ENCODE measurements at places on chromosomes 12 and 14.

GRCh38 chr12:45473636-45474035 lies 255.9 kb upstream of the ARID2 start:
- DNase-seq: no peak

GRCh38 chr14:105489542-105490266 lies 1.3 kb upstream of the TEDC1 start:
- peak; percentile 90 for DNase-seq

GRCh38 chr14:68449561-68450181 lies 343.2 kb downstream of the ZFP36L1 start:
- DNase-seq: no peak

- DNase-seq: no peak
Measured at GRCh38 chr14:75715926-75716780, 55.1 kb downstream of the TTLL5 start.

DNA sequence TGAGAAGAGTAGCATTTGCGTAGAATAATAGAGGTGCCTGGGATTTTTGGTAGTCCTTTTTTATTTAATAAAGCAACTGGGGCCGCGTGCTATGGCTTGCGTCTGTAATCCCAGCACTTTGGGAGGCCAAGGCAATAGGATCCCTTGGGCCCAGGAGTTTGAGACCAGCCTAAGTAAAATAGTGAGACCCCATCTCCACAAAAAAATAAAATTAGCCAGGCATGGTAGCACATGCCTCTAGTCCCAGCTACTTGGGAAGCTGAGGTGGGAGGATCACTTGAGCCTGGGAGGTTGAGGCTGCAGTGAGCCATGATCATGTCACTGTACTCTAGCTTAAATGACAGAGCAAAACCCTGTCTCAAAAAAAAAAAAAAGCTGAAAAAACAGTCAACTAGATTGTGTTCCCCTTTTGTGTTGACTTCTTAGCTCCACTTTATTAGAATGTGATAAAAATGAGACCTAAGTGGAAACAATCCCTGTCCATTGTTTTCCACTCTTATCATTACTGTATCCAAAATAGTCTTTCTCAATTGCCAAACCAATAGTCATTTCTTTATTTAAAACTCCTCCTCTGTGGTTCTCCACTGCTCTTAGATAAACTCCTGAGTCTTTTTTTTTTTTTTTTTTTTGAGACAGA lies 7.4 kb downstream of the PRKCH start:
- no peak for DNase-seq

DNA sequence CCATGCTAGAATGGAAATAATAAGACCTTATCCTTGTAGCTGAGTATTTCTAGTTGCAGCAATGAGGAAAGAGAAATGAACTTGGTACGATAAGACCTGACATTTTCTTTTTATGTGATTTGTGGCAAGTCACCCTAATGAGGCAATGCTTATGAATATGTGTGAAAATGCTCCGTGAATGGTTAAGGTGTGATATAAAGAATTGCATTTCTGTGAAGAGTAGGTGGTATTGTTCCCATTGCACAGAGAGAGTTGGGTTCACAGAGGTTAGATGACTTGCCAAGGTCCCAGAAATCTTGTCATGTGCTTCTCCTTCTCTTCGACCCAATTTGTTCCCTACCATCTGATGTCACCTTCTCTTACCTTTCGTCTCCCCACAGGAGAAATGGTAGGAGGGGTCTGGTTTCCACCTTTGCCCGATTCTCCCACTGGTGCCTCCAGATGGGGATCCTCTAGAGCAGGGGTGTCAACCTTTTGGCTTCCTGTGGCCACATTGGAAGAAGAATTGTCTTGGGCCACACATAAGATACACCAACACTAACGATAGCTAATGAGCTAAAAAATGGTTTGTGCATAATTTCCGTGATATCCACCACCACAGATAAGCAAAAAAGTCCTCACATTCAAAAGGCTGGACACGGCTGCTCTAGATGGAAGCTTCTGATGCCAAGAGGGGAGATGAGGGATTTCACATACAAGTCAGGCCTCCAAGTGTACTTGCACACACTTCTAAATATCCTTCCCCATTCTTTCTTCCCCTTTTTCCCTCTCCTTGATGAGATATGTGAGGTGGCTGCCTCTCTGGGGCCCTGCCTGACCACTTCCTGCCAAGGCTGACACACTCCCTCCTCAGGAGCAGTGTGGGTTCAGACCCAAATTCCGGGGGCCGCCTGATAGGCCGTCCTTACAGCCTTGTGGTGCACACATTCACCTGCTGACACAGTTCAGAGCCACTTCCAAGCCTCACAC lies 96.1 kb downstream of the PLXNC1 start:
- DNase-seq: no peak

DNA sequence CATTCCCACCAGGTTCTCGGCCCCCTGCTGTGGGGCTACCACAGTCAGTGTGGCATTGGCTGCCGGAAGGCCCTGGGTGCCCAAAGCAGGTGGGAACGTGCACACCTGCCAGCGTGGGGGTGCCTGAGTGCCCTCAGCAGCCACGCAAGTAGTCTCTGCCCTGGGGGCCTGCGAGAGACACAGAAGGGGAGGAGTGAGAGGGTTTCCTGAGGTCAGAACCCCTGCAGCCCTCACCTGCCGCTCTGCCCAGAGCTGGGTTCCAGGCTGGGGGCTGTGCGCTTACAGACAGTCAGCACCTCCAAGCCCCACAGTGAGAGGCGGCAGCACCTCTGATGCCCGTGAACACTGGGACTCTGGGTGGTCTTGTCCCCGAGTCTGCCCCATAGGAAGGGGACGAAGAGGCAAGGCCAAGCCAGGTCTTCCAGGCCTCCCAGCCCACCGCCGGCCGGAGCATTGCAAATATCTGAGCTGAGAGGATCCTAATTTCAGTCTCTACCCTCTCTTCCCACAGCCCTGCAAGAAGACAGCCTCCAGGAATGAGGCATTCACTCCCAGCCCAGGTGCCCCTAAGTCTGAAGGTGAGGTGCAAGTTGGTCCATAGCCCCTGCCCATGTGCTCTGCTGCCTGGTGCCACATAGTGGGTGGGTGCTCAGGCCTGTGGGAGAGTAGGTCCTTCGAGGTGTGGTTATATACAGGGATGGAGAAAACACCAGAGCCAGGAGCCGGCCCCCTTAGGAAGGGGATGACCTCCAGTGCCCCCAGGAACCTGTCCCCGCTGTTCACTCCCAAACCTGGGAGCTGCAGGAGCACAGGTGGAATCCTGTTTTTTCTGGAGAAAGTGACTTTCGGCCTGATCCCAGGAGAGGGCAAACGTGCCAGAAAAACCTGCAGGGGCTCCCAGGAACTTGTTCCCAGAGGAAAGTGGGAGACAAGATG lies 291.1 kb upstream of the RTL1 start:
- no peak for DNase-seq

DNA sequence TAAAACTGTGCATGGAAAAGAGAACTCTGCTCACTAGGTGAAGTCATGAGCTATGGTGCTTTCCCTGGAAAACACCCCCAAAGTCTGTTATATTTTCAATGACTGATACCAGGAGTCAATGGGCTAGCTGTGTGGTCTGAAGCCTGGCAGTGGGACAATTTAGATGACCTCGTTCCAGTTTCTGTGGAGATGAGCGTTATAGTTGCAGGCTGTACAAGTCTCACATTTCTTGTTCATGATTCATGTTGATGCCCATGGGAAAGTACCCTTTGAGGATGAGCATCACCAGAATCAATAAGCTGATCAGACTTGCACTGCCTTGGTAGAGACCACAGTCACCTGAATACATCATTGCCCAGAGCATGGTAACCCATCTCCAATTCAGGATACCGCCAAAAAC lies 70.7 kb downstream of the NOVA1 start:
- no peak for DNase-seq

DNA sequence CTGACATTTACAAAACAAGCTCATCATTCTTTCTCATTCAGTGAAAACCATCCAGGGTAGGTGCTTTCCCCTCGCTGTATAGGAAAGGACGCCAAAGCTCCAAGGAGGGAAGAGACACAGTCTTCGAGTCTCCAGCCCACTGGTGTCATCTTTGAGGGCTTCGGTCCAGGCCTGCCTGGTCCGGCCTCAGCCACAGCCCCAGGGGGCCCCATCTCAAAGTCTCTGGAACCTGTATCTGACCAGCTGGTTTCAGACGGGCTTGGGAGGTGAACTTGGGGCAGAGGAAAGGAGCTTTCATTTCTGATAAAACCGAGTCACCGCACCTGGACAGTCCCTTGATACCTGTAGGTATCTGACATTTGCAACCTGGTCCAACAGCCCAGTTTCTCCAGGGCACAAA lies 229.5 kb upstream of the RTL1 start:
- no peak for DNase-seq

- DNase-seq: peak; percentile 13
Measured at GRCh38 chr12:109679501-109680263, 33.9 kb upstream of the FAM222A start.

- no peak for DNase-seq
Measured at GRCh38 chr12:26692407-26692806, 140.6 kb downstream of the ITPR2 start.

DNA sequence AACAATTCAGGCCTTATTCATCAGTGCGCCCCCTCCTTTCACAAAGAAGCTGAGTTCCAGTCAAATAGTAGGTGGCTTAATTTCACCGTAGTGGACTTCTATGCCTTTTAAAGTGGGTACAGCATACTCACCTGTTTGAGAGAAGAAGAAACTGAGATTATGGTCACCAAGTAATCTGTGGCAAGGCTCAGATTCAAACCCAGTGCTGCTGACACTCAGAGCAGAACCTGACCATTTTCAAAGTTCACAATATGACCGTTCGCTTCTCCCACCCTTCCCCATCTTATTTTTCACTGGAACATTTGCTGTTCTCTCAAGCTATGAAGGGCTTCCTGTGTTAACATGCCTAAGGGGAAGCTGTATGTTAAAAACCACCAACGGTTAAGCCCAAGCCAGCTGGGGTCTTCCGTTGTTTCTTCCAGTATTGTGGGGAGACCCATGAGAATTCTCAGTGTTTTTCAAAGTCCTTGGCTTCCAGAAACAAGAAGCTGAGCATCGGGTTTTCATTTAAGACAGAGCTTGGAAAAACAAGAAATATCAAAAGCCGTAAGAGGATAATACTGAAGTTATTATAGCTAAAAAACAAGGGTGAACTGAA lies 6.1 kb upstream of the PSMA6 start:
- DNase-seq: no peak

GRCh38 chr14:20615996-20616395 lies 24.8 kb upstream of the RNASE12 start:
- no peak for DNase-seq

GRCh38 chr14:90587918-90588317 lies 191.1 kb downstream of the CALM1 start:
- no peak for DNase-seq

DNA sequence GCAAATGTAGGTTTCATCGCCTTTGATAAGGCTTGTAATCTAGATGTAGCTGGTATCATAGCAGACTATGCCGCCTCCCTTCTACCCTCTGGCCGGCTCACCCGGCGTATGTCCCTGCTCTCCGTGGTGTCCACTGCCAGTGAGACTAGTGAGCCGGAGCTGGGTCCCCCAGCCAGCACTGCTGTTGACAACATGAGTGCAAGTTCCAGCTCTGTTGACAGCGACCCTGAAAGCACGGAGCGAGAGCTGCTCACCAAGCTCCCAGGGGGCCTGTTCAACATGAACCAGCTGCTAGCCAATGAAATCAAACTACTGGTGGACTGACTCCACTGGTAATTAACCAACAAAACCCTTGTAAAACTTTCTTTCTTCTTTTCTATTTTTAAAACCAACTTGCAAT lies 49.0 kb upstream of the A2ML1 start:
- DNase-seq: no peak

GRCh38 chr12:122158700-122159285 lies 15.2 kb downstream of the IL31 start:
- DNase-seq: no peak

GRCh38 chr12:109698820-109699219 lies 14.8 kb upstream of the FAM222A start:
- no peak for DNase-seq

- no peak for DNase-seq
Measured at GRCh38 chr12:58314610-58315009, 373.2 kb downstream of the ATP23 start.

DNA sequence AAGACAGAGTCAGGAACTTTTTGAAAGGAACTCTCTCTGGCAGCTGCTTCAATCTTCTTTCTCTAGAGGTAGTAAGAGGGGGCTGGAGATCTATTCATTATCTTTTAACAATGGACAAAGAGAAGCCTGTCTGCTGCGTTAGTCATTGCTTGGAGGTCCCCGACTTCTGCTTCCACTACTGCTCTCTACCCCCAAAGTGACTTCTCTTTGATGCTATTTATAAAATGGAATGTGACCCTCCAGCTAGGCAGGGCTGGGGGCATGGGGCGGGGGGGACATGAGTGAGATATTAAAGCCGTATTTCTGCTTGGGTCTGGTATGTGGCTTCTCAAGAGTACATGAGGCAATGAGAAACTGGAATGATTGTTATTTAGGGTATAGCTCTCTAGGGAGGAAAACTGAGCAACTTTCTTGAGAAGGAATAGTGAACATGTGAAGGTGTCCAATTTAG lies 41.4 kb upstream of the NUDT4 start:
- DNase-seq: no peak

DNA sequence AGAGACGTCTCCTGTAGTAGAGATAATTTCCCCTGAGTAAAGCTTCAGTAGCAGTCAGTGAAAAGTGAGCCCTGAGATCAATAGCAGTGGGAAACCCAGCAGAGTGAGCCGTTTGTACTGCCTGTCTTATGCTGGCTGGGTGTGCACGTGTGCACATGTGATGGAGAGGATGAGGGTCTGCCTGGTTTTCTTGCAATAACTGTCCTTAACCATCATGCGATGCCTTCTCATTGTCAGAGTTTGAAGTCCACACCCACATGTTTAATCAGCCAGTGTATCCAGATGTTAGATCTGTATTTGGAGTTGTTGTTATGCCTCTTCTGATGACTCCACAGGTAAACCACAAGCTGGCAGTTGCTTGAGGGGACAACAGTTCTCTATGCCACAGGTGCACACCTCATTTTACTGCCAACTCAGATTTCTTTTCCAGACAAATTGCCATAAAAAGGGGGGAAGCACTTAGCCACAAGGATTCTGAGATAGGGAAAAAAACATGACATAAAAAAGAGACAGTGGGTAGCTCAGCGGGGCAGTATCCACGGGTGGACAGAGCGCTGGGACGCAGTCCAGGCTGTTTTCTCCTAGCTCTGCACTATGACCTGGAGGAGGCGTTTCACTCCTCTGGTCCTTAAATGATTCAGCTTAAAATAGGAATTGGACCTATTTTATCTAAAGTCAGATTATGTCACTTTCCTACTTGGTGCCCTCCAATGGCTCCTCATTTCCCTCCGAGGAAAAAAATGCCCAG lies 192.3 kb downstream of the ANO6 start:
- DNase-seq: no peak

- DNase-seq: peak; percentile 63
Measured at GRCh38 chr14:104903990-104904389, 20.7 kb upstream of the PLD4 start.

GRCh38 chr14:93481758-93482157 lies 51.0 kb downstream of the UNC79 start:
- no peak for DNase-seq

Data from cerebellum (tissue), 4 donors.